ENCODE measurements at places on chromosomes 11 and 22.

GRCh38 chr11:27385245-27385644 is 22.2 kb upstream of the CCDC34 start:
- peak; percentile 29 for DNase-seq

GRCh38 chr22:49034836-49035817 is 792.5 kb downstream of the BRD1 start:
- DNase-seq = no peak

- no peak for DNase-seq
Measured at GRCh38 chr11:63888170-63889086, 28.5 kb downstream of the RCOR2 start.

DNA sequence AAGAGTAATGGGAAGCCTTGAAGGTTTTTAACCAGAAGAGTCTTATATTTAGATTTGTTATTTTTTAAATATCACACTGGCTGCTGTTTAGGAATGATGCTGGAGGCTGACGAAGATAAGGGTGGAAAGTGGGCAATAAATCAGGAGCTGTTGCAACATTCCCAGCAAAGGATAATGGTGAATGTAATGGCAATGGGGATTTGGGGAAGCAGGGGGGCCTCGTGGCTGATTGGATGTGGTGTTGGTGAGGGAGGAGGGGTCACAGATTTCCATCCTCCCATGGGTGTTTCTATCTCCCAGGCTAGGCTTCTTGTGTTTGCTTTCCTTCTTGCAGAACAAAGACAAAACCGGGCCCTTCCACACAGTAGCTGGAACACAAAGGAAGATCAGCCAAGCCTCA is 80.8 kb downstream of the PIWIL4 start:
- no peak for DNase-seq

- no peak for DNase-seq
Measured at GRCh38 chr11:79369055-79369454, 71.8 kb downstream of the TENM4 start.

DNA sequence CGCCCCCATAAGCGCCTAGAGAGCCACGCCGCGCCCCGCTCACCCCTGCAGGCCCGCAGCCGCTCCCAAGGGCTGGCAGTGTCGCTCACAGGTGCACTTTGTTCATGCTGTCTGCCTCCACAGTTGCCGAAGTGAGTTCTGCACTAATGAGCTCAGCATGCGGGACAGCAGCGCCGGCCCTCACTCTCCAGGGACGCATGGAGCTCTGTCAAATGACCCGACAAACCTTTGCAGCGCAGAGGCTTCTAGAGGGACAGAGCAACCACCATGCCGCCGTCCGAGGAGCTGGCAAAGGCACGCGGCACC is 170.7 kb downstream of the OPCML start:
- no peak for DNase-seq

GRCh38 chr11:132846075-132846474 is 686.2 kb downstream of the OPCML start:
- DNase-seq = no peak

DNA sequence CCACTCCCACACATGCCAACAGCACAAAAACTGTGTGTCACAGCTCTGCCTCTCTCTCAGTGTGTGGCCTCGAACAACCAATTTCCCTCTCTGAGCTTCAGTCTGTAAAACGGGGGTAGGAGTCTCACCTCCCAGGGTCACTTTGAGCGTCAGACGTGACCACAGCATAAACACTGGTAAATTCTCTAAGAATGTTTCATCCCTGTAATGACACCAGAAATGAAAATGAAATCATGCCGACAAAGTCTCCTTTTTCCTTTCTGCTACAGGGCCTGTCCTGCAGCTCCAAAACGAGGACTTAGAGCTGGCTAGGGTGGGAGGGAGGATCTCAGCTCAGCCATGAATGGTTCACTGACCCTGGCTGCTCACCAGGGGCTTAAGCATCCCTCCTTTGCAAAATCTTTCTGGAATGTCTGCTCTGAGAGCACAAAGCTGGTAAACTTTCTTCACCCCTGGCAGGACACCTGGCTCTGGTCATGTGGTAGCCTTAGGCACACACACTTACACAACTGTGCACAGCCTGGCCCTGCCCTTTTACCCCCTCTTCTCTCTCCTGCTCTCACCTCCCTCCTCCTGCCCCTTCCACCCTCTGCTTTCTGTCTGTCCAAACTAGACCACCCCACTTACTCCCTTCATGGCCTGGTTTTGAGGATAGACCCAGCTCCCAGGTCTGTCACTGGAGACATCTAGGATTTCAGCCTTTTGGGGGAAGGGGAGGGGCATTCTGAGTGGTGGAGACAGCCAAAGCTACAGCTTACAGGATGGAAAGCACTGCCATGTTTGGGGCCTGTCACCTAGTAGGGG is 12.3 kb upstream of the TSKU start:
- no peak for DNase-seq

- no peak for DNase-seq
Measured at GRCh38 chr11:125413226-125413625, 82.8 kb downstream of the FEZ1 start.

- DNase-seq = no peak
Measured at GRCh38 chr11:47104261-47104950, 72.3 kb downstream of the ARFGAP2 start.

DNA sequence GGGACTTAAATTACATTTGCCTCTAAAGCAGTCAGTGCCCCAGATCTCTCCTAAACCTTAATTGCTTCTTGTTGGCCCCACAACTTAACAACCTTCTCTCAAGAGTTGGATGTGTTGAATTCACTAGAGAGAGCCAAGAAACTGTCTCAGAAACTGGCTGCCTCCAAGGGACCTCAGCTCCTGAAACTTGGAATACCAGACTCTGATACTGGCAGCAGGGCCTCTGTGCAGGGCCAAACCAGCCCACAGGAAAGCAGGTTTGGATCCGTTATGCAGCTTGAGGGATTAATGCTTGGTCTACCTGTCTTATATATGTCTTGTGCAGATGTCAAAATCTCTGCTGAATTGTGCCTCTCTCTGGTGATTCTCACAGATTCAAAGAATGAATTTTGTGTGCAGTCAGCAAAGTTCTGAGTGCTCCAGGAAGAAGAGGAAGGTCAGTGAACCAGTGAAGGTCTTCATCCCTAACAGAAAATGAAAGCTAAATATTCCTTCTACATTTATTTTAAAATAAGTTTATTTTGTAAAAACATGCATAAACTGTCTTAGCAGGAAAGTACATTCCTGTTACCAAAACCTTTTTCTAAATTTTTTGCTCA is 70.8 kb downstream of the LIF start:
- DNase-seq = no peak

- DNase-seq = no peak
Measured at GRCh38 chr11:120523196-120523595, 11.6 kb downstream of the GRIK4 start.

- no peak for DNase-seq
Measured at GRCh38 chr11:20070459-20070858, 89.8 kb downstream of the DBX1 start.

GRCh38 chr11:122850076-122850631 is 11.9 kb downstream of the CRTAM start:
- no peak for DNase-seq

- DNase-seq = no peak
Measured at GRCh38 chr22:44390613-44390970, 77.8 kb upstream of the SHISAL1 start.

DNA sequence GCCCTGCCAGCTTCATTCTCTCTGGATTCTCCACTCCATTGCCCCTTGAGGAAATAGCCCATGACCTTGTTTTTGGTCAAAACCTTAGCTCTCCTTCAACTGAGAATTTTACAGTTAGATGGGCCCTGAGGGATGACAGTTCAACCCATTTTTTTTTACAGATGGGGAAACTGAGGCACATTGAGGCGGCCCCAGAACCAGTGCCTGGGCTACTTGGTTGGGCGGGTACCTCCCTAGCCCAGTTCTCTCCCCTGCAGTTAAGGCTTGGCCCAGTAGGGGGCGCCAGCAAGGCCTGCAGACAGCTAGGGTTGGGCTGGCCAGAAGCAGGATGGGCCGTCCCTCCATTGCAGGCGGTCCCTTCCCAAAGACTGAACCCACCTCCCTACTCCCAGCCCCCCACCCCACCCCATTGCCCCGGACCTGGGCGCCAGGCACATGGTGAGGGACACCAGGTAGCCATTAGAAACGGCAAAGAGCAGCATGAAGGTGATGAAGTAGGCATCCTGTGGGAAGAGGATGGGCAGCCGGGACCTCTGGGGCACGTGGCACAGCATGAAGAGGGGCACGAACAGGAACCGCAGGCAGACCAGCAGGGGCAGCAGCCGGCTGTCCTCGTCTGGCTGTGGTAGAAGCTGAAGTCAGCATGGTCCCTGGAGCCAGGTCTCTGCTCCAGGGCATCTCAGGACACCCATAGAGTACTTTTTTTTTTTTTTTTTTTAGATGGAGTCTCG is 7.6 kb downstream of the SLC29A2 start:
- no peak for DNase-seq

GRCh38 chr11:62930157-62930556 is 9.0 kb upstream of the CHRM1 start:
- no peak for DNase-seq

DNA sequence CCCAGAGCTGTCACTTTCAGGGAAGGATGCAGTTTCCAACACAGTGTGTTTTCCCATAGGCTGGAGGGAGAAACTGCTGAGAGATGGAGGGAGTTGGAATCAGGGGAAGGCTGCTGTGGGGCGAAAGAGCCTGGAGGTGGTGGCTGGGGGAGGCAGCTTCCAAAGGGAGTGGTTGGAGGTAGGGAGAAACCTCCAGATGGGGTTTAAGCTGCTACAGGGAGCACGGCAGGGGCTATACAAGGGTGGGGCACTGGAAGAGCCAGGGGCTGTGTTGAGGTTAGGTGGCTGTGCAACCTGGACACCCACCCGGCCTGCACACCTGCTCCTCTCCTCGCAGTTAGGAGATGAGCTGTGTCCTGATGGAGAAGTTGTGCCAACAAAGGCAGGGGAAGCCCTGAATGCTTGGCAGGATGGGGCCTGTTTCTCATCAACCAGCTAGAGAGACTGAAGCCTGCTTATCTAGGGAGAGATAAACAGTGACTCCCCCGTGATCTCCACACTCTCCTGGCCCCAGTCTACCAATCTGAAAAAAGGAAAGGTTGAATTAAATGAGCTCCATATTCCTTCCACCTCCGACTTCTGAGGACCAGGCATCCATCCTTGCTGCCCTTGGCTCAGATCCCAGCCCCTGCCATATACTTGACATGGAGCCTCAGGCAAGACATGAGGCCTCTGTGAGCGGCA is 3.6 kb upstream of the SLCO2B1 start:
- no peak for DNase-seq

DNA sequence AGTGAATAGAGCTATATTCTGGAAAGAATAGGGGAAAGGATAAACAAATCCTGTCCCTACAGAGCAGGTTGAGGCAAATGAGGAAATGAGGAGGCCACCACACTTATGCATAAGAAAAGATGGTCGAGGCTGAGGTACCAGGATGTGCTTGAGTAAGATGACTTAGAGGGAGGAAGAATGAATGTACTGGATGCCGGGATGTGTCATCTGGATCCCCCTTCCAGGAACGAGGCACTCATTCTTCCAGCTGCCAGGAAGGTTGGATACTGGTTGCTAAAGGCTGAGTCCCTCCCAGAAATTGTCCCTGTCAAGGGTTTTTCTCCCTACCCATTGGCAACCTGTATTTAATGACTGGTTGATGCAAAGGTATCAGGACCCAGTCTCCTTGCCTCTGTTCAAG is 31.1 kb upstream of the SYT9 start:
- DNase-seq = no peak

DNA sequence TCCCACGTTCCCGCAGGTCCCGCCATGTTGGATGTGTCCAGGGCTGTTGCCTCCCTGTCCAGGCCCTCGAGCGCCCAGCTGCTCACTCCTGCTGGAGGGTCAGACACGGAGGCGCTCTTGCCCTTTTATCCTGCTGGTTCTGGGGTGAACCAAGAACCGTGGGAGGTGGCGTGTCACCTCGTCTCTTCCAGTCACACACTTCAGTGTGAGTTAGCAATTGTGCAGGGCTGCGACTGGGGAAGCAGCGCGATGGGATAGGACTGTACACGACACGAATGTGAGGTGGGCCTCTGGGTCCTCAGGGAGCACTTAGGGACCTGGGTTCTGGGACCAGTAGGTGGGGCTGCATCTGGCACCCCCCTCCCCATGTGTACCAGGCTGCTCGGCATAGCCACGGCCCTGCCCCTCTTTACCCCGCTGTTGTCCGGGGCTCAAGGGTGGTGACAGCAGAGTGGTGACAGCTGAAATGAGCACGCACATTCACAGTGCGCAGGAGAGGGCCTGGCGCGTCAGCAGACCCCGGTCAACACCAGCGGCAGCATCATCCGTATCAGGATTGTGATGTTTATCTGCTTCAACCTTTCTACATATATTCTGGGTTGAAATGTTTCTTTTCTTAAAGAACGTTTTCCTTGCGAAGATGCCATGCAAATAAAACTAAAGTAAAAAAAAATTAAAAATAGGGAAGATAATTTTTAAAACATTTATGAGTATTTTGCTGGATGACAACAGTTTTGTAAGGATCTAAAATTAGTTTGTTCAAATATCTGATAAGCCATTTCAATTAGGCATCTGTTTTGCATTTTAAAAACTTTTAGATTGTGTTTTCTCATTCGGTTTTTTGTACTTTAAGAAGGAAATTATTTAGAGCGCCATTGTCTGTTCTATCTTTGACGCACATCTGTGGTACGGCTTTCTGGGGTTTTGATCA is 210.7 kb downstream of the TBC1D22A start:
- DNase-seq = no peak

- DNase-seq = no peak
Measured at GRCh38 chr11:14506532-14506931, 6.9 kb upstream of the COPB1 start.

DNA sequence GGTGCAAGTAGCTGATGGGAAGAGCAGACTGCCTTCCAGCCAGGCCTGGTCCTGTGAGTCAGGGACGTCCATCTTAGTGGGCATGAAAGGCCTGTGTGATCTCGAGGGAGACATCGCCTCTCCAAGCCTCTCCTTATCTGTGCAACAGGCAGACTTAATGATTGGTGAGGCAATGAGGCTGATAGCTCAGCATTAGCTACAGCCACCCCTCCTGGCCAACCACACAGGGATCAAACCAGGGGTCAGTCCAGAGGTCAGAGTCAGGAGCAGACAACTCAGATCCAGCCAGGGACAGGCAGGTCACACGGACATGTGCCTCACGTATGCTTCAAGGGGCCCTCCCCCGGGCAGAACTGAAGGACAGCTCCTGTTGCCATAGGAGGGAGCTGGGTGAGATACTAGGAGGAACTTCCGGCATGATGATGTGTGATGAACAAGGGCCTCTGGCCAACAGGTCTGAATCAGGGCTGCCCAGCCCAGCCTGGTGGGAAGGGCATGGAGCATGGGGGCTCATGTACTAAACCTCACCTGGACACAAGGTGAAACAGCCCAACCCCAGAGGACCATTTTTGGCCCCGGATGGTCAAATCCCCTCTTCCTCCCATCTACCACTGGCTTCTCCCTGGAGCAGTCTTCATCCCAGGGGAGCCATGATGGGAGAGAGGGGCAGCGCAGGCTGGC is 2.8 kb upstream of the APOC3 start:
- no peak for DNase-seq

DNA sequence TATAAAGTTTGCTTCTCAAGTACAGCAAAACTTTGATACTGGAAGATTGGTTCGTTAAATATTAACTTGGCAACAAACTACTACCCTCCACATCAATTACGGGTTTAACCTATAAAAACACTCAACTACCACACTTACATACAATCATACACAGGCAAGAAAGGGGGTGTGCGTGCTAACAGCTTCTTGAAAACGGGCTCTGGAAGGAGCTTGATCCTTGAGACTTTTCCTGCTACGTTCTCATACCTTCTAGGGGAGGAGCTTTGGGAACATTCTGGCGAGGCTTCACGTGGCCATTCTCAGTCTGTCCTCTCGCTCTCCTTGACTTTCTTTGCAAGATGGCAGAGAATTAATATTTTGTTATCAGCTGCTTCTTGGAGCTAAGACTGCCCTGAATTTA is 6.8 kb upstream of the ESAM start:
- DNase-seq = no peak

Measured in pulmonary artery endothelial cell (primary cell).